Stimulated activated CD8-positive, alpha-beta memory T cell treated with anti-CD3 and anti-CD28 coated beads, Interleukin-4, amount 100 ng/mL, for 4 hours (primary cell): ENCODE measurements at places on chromosomes 5 and 9.

- no peak for DNase-seq
Measured at GRCh38 chr5:91125916-91126315, 257.2 kb downstream of the ARRDC3 start.

GRCh38 chr5:119290161-119290569 is 65.7 kb upstream of the TNFAIP8 start:
- no peak for DNase-seq

DNA sequence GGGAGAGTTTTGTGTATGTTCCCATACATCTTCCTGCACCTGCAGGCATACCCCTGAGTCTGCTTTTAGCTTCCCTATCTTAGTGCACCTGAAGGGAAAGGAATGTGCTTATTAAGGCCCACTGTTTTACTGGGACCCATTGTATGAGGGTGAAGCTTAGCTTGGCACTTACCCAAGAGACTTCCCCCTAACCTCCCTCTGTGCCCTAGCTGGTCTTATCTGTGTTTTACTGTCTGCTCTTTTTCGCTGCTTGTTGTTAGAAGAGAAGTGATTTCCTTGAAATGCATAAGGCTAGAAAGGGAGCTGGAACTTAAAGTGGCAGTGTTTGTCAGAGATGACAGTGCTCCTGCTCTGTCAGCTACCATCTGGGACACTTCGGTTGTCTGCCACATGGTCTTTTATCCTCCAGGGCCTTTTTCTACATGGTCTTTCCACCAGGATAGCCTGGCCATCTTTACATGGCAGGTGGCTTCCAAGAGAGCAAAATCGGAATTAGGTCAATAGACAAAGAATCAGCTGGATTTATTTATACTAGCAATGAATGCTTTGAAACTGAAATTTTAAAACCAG is 122.5 kb upstream of the SLC44A1 start:
- DNase-seq: no peak

- no peak for DNase-seq
Measured at GRCh38 chr9:101064206-101064605, 35.7 kb downstream of the PLPPR1 start.

DNA sequence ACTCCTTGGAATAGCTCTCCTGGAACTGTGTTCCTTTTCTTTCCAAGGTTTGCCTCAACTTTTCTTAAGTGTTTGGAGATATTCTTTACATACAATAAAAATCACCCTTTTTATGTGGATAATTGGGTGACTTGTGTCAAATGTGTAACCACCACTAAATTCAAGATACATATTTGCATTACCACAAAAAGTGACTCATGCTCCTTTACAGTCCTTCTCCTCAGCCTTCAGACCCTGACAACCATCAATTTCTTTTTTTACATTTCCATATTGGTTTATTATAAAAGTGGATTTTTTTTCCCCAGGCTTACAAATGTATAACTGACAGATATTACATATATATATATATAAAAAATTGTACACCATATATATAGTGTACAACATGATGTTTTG is 372.0 kb upstream of the KCNN2 start:
- DNase-seq: no peak

DNA sequence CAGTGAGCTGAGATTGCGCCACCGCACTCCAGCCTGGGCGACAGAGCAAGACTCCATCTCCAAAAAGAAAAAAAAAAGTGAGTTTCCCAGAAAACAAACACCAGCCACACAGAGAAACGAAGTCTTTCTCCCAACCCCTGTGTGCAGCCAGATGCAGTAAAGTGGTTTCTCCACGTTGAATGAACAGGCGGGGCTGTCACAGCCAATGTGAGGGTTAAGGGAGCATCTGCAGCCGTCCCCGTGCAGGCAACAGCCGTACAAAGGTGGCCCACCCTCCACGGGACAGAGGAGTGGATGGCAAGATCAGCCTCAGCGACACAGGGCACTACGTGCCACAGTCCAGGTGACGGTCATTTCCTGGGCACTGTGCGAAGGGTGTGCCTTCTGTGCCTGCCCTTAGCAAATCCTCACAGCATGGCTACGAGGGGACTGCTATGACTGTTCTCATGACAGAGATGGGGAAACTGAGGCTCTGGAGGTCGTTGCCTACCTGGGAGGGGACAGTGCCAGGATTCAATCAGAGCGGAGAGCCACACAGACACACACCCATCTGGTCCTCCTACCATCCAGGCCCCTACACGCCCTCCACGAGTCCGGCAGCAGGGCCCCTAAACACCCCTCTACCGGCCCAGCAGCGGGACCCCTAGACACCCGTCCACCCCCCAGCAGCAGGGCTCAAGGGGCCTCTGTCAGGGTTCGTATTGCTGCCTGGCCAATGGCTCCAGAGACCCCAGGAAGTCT is 2.3 kb downstream of the VAV2 start:
- DNase-seq: no peak

- no peak for DNase-seq
Measured at GRCh38 chr5:171599957-171600612, 180.6 kb downstream of the FGF18 start.

GRCh38 chr9:122168356-122168755 is 8.6 kb downstream of the MORN5 start:
- no peak for DNase-seq

DNA sequence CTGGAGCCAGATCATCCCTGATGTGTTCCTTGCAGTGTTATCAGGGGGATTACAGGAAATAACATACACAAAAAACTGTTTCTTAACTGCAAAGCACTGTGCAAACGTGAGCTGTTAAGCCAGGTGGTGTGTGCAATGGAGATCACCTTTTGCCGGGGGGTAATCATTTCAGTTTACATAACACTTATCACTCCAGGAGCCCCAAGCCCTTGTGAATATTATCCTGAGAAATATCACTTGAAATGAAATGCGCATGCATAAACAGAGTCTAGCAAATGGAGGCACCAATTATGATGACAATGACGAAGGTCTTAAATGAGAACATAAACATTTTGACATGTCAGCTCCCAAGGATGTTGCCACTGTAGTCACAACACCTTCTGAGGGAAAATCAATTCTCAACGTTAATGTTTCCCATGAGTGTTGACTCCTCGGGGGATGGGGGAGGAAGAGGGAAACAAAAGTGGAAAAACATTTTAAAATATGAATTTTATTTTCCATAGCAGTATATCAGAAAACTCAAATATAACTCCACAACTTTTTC is 54.5 kb upstream of the RAD23B start:
- DNase-seq: no peak

DNA sequence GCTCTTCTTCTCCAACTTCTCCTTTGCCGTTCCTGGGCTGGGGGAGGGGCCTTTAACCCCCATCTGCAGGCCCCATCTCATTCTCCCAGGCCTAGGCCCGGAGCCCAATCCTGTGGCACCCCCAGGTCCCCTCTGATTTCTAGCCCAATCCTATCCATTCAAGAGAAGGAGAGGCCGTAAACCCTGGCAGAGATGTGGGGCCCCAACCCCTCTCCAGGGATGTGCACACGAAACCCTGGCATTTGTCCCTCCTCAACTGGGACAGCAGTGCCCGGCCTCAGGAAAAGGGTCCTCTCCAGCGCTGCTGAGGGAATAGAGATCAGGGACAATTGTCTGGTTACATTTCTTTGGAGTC is 24.2 kb upstream of the ADAMTS2 start:
- no peak for DNase-seq

- no peak for DNase-seq
Measured at GRCh38 chr9:91405343-91406077, 18.1 kb downstream of the NFIL3 start.

GRCh38 chr9:112921549-112921948 is 30.9 kb upstream of the SLC46A2 start:
- DNase-seq: no peak

GRCh38 chr5:53923961-53924360 is 363.5 kb downstream of the NDUFS4 start:
- no peak for DNase-seq

DNA sequence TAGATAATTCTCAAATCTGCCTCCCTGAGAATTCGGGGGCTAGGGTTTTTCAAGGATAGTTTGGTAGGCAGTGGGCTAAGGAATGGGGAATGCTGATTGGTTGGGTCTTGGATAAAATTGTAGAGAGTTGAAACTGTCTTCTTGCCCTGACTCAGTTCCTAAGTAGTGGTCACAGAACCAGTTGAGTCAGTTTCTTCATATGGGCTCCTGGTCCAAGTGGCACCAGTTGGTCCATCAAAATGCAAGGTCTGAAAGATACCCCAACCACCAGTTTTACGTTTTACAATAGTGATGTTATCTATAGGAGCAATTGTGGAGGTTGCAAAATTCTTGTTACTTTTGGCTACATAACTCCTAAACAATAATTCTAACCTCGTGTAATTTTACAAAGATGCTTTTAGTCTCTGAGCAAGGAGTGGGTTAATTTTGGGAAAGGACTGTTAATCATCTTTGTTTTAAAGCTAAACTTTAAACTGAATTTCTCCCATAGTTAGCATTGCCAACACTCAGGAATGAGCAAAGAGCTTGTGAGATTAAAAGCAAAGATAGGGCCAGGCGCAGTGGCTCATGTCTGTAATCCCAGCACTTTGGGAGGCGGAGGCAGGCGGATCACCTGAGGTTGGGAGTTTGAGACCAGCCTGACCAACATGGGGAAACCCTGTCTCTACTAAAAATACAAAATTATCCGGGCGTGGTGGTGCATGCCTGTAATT is 7.7 kb downstream of the CDK7 start:
- no peak for DNase-seq

- no peak for DNase-seq
Measured at GRCh38 chr9:135295551-135296300, 183.9 kb upstream of the PPP1R26 start.

DNA sequence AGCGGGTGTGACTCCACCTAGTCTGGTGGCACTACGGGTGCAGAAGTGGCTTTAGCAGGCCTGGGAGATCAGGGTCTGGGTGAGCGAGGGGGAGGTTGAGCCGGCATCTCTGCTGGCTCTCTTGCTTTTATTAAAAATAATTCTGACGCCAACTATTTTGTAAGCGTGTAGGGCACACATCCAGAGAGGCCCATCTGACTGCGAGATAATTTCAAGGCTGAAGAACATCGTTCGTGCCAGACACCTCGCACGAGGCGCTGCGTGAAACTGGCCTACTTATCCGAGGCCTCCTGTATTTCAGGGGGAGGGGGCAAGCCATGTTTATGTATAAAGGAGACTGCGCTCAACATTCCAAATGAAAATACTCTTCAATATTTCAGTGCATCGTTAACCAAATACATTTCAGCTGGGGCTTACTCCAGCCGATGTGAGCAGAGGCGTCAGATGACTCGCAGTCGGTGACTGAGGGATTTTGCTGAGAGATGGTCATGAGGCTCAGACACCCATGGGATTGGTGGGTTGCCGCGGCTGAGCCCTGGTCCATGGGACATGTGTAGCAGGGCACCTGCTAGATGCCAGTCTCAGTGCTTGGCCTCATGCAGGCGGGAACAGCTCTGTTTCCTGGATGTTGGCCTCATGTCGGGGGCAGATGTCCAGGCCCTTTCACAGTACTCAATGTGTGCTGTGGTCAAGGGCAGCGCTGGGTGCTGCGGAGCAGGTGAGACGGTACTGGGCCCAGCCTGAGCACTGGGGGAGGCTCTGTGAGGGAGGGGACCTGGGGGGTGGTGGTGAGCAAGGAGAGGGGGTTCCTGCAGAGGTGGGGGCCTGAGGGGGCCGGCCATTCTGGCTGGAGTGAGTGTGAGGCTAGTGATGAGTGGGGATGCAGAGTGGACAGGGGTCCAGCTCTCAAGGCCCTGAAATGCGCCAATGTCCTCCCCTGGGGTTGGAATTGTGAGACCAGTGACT is 201.5 kb downstream of the DAB2IP start:
- DNase-seq: no peak

DNA sequence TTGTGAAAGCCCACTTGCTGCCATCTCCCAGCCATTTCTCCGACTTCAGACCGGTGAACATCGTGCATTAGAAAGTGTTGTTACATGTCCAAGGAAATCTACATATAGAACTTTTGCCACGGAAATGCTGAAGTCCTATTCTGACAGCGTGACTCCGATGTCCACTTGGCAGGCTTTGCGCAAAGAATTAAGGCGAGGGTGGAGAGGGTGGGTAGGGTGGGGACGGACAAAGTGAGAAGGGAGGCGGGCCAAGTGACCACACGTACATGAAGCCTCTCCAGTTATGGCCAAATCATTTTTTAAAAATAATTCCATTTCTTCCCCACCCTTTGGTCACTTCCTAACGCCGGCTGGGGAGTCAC is 460 bp upstream of the ACO1 start:
- DNase-seq: no peak

DNA sequence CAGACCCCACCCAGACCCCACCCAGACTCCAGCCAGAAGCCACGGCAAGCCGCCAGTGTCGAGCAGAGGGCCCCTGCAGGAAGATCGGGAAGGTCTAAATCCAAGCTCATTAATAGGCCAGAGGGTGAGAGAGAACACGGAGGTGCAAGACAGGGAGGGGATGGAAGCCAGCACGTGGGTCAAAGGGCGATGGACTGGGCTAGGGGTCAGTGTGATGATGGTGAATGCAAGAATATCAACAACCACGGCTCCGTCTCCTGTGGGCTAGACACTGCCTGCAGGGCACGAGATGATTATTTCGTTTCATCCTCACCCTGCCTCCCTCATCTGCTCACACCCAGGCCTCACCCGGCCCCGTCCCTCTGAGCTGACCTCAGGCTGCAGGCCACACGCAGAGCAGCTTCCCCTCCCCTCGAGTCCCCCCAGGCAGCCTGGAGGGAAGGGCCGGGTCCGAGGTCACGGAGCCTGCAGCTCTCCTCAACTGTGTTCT is 122.0 kb downstream of the COL23A1 start:
- no peak for DNase-seq

DNA sequence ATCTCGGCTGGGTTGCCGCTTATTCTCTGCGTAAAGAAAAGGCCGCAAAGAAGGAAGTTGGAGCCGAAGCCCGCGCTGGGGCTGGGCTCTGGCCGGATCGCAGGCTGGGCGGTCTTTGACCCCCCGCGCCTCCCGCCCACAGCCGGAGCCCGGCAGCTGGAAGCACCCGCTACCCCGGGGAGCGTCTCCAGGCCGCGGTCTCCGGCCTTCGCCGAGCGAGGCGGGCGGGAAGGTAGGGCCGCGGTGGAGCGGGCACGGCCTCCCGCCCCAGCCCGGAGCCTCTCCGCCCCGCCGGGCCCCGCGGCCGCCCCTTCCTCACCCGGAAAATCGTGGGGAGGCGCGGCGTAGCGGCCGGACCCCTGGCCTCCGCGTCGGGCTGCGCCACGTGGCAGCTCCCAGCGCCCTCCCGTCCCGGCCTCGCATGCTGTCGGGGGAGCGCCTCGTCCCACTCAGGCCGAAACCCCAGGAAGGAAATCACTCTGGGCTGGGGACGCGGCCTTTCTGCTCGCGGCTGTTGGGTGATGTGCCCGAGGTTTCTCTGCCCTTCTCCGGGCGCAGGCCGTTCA is 12.0 kb downstream of the FOXD1 start:
- DNase-seq: no peak

DNA sequence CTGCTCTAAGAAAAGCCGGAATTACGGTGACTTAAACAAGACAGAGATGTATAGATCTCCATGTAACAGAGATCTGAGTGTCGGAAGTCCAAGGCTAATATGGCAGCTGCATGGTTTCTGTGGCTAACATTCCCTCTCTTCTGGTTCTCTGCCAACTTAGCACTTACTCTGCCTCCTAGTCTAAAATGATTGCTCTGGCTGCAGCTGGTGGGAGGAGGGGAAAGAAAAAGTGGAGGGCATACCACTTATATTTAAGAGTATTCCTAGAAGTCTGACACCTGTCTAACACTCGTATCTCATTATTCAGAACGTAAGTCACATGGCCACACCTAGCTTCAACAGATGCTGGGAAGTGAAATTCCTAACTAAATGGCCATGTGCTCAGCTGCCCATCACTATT is 551.5 kb upstream of the TLE4 start:
- no peak for DNase-seq

GRCh38 chr9:17795744-17796143 is 216.9 kb downstream of the SH3GL2 start:
- DNase-seq: no peak

GRCh38 chr9:116800885-116801284 is 113.8 kb downstream of the TRIM32 start:
- no peak for DNase-seq
